Stimulated activated CD4-positive, alpha-beta T cell treated with anti-CD3 and anti-CD28 coated beads, Interleukin-1b, Interleukin-23, amount 100 ng/mL, for 1 hour (primary cell): ENCODE measurements at places on chromosomes 5 and 9.

DNA sequence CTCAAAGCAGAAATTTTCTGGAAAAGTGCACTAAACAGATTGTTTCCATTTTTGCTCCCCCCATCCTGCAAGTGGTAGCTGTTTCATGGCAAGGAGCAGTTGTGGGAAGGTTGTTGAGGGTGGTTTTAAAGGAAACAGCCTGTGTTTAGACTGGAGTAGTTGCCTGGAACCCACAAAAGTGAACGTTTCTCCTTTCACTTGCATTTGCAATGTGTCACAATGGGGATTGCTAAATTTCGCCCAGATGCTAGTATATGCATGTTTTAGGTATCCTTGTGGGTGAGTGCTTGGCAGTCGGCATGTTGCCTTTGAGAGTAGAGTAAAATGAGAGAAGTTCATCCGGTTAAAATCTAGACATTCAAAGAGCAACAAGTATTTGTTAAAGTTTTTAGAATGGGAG lies 1099.9 kb upstream of the DMAC1 start:
- no peak for DNase-seq

DNA sequence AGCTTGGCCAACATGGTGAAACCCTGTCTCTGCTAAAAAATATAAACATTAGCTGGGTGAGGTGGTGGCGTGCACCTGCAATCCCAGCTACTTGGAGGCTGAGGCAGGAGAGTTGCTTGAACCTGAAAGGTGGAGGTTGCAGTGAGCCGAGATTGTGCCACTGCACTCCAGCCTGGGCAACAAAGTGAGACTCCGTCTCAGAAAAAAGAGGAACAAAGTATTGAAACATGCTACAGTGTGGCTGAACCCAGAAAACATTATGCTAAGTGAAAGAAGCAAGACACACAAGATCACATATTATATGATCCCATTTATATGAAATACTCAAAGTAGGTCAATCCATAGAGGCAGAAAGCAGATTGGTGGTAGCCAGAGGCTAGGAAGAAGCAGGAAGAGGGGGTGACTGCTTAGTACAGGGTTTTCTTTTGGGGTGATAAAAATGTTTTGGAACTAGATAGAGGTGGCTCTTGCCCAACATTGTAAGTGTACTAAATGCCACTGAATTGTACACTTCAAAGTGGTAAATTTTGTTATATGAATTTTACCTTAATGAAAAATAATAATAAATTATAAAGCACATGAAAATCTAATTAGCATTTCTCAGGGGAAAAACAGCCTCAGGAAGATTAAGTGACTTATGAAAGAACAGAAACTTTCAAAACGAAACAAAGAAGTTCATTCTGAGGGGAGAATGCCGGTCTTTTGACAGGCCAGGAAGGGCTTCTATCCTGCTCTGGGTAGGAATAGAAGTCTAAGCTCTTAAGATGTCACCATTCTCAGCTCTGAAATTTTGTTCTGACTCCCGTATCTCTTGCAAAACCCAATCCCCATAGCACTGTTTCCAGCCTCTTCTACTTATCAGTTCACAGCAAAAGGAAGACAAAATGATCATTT lies 161.1 kb upstream of the TBCA start:
- no peak for DNase-seq

DNA sequence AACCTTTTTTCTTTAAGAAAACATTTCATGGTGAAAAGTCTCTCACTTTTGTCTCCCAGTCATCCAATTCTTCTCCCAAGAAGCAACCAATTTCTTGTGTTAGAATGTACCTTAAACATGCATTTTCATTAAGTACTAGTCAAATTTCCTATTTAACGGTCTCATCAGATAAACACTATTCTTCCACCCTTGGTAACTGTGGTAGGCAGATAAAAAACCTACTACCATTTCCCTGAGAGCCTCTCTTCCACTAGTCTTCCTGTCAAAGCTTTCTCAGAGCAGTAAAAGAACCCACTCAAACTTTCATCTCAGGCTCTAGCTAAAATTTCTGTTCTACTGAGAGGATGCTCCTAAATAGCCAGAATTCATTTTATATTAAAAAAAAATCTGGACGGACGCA lies 10.9 kb downstream of the GNE start:
- no peak for DNase-seq

DNA sequence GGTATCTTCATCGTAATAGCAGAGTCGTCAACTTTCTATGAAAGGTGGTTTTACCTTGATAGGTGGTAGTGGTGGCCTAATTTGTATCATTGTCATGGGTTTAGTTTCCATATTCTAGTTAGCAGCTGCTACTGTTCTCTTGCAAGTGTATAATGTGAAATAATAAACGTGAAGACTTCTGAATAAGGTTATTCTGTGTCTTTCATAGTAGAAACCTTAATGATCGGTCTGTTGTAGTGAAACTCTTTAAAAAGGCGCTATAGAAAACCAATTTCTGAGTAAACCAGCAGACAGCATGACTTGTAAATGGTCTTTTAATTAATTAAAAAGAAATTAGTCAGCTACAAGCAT lies 1.6 kb downstream of the SET start:
- DNase-seq = no peak

- DNase-seq = no peak
These were observed 43.1 kb downstream of the PTCD2 start for GRCh38 chr5:72363166-72363802.

DNA sequence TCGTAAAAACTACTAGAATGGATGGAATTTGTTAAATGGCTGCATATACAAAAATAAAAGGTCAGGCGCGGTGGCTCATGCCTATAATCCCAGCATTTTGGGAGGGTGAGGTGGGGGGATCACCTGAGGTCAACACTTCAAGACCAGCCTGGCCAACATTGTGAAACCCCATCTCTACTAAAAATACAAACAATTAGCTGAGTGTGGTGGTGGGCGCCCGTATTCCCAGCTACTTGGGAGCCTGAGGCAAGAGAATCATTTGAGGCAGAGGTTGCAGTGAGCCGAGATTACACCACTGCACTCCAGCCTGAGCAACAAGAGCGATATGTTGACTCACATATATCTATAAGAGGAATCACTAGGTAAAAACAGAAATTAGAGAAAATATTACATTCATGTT lies 9.3 kb upstream of the GPR150 start:
- no peak for DNase-seq

DNA sequence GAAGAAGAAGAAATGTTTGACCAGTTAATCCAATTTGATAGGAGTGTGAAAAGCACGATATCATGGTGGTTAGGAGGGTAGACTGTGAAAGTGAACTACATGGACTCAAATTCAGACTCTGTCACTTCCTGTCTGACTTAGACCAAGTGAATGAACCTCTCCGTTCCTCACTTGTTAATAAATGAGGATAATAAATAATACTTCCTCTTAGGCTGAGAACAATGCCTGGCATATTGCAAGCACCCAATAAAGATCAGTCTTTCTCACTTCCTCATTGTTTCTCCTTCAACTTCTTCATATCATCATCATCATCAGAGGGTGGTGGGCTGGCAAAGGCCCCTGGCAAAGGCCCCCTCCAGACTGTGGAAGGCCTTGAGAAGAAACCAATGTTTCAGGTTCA lies 148.7 kb downstream of the CDK5RAP2 start:
- DNase-seq = no peak

- DNase-seq = no peak
These were observed 432 bp downstream of the STARD4 start for GRCh38 chr5:111511831-111512374.

DNA sequence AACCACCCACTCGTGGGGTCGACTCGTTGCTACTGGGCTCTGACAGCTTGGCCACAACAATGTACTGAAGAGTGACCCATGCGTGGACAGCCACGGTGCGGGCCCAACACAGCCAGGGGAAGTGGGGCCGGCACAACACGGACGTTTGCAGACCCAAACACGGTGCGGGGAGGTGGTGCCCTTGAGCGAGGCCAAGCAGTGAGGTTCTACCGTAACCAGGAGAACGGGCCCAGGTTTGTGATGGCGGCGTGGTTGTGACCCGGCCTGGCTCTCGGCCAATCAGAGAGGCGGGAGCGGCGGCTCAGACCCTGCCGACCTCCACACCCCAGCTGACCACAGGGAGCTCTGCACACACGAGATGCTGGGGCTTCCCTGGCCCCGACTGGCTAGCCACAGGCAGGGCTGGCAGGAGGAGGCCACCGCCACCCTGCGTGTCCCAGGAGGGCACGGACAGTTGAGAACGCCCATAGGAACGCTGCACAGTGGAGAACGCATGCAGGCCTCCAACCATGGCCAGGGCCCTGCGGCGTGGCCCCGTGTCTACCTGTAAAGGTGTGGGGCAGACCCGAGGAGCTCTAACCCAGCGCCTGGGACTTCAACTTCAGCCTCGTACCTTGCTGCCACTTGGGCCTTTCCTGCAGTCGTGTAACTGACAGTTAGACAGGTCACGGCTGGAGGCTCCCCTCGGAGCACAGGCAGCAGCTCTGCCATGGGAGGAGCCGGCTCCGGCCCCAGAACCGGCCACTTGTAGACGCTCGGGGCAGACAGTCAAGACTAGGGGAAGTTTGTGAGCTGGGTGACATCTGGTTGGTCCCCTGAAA lies 13.7 kb downstream of the BRD3 start:
- no peak for DNase-seq

DNA sequence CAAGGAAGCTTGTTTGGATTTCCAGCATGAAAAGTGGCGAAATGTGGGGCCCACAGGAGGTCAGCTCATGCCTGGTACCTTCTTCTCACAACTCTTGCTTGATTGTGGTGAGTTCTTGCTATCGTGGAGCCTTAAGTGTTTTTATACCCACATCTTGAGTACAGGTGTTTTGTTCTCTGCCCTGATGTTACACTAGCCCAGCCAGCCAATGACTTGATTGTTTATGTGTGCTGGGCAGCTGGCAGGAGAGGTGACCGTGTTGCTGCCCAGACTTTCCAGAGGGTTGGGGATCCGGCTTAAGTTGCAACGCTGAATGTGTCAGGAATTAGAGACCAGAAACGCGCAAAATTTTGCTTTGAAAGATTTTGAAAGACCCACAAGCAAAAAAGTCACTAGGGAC lies 24.0 kb upstream of the TPPP start:
- no peak for DNase-seq

DNA sequence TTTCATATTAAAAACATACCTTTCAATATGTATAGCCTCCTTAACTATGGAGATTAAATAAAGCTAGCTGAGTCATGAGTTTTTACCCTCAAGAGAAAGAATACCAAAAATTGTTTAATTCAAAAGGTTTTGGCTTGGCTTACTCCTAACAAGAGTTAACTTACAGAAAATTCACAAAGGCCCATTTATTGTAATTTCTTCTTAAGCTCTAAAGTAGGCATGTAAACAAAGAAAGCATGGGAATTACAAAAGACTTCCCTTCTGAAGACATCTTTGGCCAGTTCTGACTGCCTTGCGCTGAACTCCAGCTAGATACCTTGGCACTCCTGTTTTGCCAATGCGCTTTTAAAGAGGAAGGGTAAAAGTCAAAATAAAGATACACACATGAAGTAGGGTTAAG lies 28.2 kb downstream of the PUM3 start:
- no peak for DNase-seq

GRCh38 chr5:137636099-137636498 lies 99.8 kb downstream of the KLHL3 start:
- DNase-seq = no peak

- DNase-seq = no peak
These were observed 24.9 kb upstream of the GADD45G start for GRCh38 chr9:89579741-89580385.

GRCh38 chr9:127521919-127522304 lies 70.6 kb downstream of the LRSAM1 start:
- no peak for DNase-seq

- DNase-seq = no peak
These were observed 758 bp upstream of the PDCD1LG2 start for GRCh38 chr9:5509573-5509972.

GRCh38 chr9:77495834-77496671 lies 152.1 kb downstream of the GNA14 start:
- no peak for DNase-seq

- DNase-seq = no peak
These were observed 167.9 kb downstream of the HTR1A start for GRCh38 chr5:63794296-63794695.

DNA sequence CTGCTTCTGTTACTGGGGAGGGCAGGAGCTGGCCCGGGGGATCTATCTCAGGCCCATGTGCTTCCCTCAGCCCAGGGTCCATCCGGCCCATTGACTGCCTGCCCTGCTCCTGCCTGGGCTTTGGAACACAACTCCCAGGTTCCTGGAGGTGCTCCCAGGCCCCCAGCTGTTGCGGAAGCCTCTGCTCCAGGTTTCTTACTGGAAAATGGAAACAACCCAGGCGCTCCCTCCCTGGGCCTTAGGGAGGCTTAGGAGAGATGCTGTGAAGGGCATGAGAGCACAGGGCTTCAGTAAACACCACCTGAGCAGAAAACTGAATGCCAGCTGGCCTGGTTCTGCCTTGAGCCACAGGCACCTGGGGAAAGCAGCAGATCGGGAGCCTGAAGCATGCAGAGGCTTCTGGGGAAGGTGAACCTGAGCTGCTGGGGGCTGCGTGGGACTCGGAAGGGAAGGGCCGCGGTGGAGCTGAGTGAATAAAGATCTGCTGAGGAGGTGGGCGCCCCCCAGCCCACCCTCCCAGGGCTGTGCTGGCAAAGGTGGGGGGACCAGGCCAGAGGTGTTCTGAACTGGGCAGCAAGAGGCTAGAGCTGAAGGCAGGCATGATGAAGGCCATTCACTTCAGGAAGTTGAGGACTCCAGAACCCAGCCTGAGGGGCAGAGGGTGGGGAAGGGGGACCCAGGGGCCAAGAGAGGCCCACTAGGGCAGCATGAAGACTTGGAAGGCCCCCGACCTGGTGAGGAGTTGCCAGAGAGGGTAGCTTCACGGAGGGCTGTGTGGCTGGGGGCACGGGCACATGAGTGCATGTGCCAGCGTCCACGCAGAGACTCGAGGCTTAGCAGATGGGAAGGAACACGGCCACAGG lies 64.8 kb downstream of the SHB start:
- DNase-seq = no peak
